Colonic mucosa (tissue), 4 donors: ENCODE measurements at places on chromosomes 7 and 10.

GRCh38 chr10:5447056-5447455, 34.7 kb downstream of the NET1 start:
- DNase-seq, result no peak

DNA sequence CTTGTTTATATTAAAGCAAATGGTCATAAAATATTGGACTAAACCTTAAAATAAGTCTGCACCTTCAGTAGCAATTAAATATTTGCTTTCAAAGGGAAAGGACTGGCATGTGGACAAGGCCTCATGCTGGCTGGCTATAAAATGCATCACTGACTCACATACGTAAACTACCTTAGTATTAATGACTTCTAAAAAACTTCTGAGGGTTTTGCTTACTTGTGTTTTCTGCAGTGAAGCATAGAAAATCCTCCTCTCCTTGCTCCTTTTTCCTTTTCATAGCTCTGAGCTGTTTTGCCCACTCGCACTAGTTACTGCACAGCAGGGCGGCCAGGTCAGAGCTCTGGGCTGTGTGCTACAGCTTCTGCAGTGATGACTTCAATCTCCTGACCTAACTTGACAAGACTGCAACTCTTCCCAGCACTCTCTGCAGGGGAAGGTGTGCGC, 82.3 kb downstream of the CUL2 start:
- DNase-seq, result no peak

GRCh38 chr7:585229-585711, 65.6 kb upstream of the PDGFA start:
- DNase-seq, result no peak

DNA sequence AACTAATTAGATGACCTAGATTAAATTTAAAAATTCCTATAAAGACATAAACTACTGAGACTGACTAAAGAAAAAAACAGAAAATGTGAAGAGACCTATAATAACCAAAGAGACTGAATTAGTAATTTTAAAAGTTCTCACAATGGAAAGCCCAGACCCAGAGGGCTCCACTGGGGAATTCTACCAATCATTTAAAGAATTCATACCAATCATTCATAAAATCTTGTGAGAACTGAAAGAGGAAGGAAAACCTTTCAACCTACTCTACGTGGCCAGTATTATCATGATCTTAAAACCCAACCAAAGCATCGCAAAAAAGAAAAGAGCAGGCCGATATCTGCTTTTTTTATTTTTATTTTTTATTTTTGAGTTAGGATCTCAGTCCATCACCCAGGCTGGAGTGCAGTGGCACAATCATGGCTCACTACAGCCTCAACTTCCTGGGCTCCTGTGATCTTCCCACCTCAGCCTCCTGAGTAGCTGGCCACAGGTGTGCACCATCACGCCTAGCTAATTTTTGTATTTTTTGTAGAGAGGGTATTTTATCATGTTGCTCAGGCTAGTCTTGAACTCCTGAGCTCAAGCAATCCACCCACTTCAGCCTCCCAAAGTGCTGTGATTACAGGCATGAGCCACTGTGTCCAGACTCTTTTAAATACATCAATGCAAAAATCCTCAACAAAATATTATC, 48.6 kb downstream of the DGKI start:
- DNase-seq, result no peak

DNA sequence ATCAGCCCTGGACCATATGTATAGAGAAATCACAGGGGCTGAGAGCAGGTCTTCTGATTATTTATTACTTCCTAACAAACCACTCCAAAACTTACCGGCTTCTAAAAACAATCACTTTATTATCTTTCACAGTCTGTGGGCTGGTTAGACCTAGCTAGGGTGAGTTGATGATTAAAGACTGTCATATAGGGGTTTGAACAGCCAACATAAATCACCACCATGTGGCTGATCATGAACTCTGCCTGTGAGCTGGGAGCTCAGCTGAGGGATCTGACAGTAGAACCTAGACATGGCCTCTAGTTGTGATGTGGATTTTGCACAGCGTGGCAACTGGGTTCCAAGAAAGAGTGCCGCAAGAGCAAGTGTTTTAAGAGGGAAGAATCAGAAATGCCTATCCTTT, 305.4 kb downstream of the CSTF2T start:
- no peak for DNase-seq

GRCh38 chr7:41247143-41247865, 455.6 kb downstream of the INHBA start:
- no peak for DNase-seq

- DNase-seq, result no peak
Measured at GRCh38 chr7:119959811-119960210, 313.2 kb upstream of the KCND2 start.

DNA sequence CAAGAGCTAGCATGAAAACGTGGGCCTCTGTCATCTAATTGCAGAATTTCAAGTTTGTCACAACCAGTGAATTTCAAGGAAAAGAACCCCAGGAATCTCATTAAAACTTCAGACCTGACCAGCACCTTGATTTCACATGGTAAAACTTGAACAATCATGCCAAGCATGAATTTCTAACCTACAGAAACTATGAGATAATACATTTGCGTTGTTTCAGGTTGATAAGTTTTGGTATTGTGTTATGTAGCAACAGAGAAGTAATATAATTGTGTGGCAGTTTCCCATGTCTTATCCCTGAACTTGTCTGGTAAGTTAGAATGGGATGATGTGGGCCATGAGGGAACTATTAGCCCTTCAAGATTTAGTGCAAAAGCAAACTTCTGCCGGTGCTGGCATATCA, 530.1 kb downstream of the ANKRD7 start:
- no peak for DNase-seq

- no peak for DNase-seq
Measured at GRCh38 chr10:118373786-118374185, 31.7 kb upstream of the FAM204A start.

DNA sequence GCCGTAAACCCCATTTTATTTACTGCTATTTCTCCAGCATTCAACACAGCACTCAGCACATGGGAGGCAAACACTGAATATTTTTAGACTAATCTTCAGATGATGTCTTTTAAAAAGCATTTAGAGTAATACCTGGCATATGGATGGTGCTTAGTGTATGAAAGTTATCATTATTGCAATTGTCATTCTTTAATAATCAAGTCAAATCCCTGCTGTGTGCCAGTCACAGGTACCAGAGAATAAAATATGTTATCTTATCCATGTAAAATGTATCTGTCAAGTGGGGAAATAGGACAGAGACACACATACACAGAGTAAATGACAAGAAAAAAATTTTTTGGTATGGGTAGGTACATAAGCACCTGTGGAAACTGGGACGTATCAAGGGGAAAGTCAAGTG, 18.5 kb downstream of the ANKRD22 start:
- DNase-seq, result no peak

DNA sequence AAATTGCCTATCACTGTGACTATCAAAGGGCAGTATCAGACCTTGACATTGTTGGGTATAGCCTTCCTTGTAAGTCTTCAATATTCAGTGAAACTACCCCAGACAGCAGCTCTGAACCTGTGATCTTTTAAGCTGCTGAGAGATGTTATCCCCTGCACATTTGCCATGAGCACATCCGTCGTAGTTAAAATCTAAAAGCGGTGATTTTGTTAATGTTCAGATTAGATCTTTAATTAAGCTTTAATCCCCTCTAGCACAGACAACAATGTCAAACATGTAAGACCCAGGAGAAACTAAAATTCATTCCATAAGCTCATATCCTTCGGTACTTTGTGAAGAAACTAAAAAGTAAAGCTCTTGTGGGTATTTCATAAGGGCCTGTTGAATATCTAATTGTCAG, 105.8 kb downstream of the MALRD1 start:
- no peak for DNase-seq

DNA sequence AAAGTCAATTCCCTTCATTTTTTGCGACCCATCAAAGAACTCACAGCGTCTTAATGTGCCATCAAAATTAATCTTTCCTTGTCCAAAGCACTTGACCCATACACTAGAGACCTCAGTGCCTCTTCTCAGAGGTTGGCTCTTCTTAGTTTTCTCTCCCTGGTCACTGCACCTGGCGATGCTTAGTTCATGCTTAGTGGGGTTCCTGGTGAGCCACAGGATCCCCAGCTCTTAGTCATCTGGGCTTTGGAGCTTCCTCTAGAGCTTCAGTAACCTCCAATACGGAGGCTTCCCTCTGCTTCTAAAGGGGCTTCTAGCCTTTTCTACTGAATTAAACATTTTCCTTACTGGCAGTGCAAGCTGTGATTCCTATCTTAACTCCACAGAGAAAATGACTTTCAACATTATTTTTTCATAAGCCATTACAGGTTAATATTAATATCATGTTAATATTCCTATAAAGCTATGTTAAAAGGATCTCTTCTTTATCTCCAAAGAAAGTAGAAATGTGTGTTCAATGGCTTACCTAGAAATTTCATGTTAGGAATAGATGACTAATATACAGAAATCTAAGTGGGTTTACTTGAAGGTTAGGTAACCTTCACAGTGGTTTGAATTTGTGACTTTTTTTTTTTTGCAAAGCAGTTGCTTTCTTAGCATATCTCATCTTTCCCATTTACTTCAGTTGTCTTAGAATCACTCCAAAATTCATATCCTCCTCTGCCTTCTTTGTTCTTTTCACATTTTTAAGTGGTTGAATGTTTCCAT, 295.2 kb downstream of the CAMK1D start:
- no peak for DNase-seq

GRCh38 chr7:30634634-30635201, 40.0 kb downstream of the GARS1 start:
- DNase-seq, result no peak

DNA sequence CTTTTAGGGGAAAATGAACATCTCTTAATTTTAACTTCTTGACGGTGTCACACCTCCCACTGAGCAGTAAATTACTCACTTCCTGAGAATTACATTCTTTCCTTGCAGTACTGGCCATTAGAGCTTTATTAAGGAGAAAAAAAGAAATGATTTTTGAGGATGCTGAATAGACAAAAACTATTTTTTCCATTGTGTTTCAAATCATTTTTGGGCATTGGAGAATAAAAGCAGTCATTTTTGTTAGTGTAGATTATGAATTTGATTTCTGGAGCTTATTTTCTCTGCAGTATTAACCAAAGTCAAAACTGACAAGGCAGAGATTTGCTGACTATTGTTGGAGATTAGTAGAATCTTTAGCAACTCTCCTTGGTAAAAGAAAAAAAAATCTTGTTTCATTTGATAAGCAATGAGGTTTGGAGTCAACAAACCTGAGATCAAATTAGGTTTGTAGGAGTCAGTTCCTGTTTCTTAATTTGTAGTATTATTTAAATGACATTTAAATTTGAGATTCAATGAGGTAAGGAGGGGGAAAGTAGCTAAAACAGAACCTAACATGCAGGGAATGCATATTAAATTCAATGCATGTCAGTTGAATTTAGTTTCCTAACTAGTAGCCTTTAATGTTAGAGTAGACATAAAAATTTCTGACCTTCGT, 70.6 kb downstream of the AP3M1 start:
- DNase-seq, result no peak

- peak; percentile 34 for DNase-seq
Measured at GRCh38 chr7:36037121-36037662, 115.9 kb upstream of the EEPD1 start.

DNA sequence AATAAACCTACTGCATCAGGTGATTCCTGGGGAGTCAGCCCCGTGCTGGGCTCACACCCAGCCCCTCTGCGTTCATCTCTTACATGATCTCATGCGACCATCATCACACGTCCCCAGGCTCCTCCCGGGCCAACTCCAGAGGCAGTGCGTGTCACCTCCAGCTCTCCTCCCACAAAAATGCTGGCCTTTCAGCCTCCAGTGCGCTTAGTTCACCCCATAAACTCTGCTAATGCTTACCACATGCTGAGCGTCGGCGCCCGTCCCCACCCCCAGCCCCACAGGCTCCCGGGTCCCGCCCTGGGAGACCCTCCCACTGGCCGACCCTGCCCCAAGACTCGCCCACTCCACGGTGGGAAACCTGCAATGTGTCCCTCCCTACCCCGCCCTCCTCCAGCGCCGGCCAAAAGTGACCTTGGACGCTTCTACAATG, 816 bp upstream of the SDK1 start:
- DNase-seq, result no peak

DNA sequence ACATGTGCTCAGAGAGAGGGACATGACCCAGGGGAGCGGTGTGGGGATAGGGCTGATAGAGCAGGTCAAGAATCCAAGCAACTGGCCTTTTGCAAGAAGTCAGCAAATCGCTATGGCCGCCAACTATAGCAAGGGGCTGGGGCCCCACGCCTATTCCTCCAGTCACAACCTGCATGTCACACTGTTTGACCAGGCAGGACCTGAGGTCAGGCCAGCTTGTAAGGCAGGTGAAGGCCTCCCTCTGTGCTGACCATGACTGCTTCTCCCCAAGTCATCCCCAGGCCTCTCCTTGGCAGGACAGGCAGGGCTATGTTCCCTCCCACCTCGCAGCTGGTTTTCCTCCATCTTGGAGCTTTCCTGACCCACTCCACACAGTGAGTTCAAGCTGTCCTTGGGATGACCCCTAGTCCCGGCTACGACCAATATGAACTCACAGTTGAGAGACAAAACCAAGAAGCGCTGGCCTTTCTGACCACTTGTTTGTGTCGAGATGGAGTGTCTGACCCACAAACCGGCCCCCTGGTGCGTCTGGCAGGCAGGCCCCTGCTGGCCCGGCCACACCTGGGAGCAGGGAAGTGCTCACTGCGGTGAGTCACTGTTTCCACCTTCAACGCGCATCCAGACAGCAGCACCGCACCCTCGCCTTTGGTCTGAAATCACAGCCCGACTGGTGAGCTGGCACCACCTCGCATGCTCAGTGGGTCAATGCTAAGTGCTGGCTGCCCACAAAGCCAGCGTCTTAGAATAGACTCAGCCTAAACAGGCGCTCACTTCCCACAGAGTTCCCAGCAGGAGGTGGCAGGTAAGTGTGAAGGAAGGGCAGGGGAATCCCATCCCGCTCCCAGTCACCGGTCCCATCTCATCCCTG, 81.4 kb downstream of the VWA2 start:
- no peak for DNase-seq
